ENCODE measurements at places on chromosomes 11 and 22. TPM values are rescaled to one million over a fixed set of nuclear protein-coding genes. Genes with fewer than 3 reads are reported as not detected.

DNA sequence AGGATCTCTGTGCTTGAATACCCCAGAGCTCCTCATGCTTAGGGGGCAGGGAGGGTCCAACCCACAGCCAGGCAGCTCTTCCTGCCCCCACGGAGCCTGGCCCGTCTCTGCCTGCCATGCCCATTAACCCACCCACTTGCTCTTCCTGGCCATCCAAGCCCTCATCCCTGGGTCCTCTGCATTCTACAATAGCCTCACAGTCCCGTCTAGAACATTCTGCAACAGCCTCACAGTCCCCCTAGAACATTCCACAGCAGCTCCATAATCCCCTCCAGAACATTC is 15.1 kb downstream of the TSPAN32 start:
- DNase-seq = peak; percentile 29

DNA sequence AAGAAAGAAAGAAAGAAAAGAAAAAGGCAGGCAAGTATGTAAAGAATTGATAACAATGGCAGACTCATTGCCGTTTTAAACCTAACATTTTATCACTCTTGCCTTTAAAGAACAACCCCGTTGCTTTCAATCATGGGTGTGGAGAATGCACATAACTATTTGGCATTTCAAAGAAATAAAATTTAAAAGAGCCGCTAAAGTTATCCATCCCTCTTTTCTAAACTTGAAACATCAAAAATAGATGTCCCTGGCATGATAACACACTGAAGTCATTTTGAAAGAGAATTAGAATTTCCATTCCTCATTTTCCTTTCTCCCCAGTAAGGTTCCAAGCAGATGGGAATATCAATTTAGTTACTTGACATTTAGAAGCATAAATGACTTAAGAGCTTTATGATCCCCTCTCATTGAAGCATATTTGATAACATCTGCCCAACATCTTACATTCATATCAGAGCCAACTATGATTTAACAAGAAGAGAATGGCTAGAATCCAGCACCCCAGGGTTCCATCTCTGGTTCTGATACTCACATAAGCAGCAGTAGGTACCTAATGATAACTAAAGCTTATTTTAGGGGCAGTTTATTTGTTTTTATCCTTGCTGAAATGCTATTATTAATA is 529.6 kb upstream of the LRRC4C start:
- DNase-seq = no peak

GRCh38 chr11:94602430-94603372 is 35.5 kb downstream of the PIWIL4 start:
- peak; percentile 78 for DNase-seq

DNA sequence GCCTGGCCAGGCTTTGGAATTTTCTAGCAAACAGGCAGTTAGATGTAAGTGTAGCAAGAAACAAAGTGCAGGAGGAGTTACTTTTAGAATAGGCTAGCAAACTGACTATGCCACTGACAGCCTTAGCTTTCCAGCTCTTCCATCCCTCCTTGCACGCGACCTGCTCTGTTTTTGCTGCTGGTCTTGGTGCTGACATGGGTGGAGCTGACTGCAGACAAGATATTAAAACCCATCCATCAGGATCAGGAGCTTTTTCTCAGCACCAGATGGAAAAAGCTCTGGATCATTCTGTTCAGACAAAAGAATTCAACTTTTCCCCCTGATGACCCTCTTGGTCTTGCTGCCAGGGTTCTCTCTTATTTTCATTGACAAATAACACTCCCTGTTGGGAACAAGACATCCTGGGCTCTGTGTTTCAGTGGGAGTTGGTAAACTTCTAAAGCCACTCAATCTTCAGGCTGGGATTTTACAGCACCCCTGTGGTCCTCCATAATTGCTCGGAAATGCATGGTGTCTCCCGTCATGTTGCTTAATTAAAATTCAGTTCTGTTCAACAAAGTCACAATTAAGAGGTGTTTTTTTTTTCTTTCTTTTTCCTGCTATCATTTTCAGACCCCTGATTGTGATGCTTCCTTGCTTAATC is 240.0 kb upstream of the LARGE1 start:
- DNase-seq = no peak

DNA sequence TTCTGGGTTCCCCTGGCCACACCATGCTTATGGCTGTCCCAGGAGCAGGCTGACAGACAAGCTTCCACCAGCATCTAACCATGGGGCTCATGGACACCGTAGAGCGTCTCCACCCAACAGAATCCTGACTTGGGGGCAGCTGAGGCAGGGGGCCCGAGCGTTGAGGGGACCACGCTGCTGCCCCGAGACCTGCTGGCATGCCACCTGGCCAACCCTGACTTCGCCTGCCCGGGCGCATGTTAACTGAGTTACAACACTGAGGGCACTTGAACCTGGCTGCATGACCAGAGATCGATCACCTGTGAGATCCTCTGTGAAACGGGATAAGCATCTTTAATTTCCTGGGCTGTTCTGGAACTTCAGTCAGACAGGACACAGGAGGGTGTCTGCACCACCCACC is 13.7 kb downstream of the PPM1F start:
- peak; percentile 1 for DNase-seq

DNA sequence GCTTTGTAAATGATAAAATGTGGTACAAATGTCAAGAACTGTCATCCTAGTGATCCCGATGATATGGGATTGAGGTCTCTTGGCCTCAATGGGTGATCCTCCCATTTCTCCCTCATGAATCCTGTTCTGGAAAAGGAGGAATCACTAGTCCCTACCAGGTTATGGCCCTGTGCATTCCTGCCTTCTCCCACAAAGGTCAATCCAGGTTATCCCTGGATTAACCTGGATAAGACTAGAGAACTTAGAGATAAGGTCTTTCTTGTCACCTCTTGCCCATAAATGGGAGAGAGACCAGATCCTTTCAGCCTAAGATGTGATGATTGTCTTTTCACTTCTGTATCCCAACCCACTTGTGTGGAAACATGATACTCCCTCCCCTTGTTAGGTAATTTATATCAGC is 396.7 kb downstream of the BUD13 start:
- no peak for DNase-seq

Gene MMP10
- not detected for total RNA-seq

Gene CD6
- total RNA-seq = not detected

Gene RIMBP3B
- total RNA-seq = 0.29 TPM

Gene BIRC3
- 1.8 TPM for total RNA-seq

Measured in osteoblast (primary cell).